ENCODE measurements at places on chromosomes 6 and 20. TPM values are rescaled to one million over a fixed set of nuclear protein-coding genes. Genes with fewer than 3 reads are reported as not detected.

DNA sequence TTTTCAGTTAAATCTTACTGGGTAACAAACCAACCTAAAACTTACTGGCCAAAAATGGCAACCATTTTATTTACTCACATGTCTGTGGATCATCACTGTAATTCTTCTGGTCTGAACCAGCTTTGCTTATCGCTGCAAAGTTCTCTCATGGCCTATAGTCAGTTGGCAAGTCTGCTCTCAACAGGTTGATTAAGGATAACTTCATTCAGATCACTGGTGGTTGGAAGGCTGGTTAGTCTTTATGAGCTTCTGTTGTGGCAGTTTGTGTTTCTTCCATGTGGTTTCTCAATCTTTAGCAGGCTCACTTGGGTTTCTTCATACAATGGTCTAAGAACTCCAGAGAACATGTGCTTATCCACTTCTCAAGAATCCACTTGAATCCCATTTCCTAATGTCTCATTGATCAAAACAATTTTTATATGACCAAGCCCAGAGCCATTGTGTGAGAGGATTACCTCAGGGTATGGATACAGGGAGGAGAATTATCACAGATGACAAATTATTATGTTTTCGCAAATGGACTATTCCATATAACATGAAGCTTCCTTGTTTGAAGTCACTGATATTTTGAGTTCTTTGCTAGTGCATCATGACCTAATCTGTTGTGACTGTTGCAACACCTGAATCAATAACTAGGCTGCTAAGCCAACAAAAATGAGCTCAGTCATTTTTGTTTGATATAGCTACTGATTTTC is 155.4 kb upstream of the BMP2 start:
- DNase-seq: no peak

- no peak for DNase-seq
Observed at GRCh38 chr6:74753883-74754600, 451.8 kb downstream of the COL12A1 start.

GRCh38 chr20:9460518-9460917 is 53.9 kb upstream of the LAMP5 start:
- DNase-seq: no peak

CD93 gene
- polyA plus RNA-seq: 40.2 TPM

- no peak for DNase-seq
Observed at GRCh38 chr6:160132297-160132637, 10.7 kb downstream of the SLC22A1 start.

DNA sequence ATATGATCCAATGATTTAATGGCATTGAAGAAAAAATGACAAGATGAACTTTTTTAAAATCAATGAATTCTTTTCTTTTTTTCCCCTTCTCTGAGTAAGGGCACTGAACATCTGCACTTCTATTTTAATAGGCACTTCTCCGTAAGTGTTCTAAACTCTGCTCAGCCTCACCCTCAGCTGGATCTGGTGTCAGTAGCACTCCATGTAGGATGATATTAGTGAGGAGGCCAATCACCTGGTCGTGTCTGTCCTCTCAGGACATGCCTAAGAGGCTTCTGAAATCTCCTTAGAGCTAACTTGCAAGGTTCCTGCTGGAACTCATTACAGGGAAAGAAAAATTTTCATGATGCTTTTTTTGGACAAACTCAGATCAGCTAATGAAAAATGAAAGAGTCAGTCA is 148.6 kb upstream of the MLIP start:
- DNase-seq: no peak

SLC22A23 gene
- 2.9 TPM for polyA plus RNA-seq

CNR1 gene
- polyA plus RNA-seq: 0.30 TPM

GRCh38 chr20:17933711-17934110 is 34.9 kb downstream of the SNX5 start:
- no peak for DNase-seq

TRIM31 gene
- polyA plus RNA-seq: not detected

DNA sequence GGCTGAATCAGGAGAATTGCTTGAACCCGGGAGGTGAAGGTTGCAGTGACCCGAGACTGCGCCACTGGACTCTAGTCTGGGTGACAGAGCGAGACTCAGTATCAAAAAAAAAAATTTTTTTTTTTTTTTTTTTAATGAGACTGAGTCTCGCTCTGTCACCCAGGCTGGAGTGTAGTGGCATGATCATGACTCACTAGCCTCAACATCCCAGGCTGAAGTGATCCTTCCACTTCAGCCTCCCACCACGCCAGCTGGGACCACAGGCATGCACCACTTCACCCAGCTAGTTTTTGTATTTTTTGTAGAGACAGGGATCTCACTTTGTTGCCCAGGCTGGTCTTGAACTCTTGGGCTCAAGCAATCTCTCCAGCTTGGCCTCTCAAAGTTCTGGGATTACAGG is 53.3 kb downstream of the MYO6 start:
- DNase-seq: no peak

GRCh38 chr20:34311118-34312023 is 8.2 kb upstream of the AHCY start:
- DNase-seq: peak; percentile 35

DNA sequence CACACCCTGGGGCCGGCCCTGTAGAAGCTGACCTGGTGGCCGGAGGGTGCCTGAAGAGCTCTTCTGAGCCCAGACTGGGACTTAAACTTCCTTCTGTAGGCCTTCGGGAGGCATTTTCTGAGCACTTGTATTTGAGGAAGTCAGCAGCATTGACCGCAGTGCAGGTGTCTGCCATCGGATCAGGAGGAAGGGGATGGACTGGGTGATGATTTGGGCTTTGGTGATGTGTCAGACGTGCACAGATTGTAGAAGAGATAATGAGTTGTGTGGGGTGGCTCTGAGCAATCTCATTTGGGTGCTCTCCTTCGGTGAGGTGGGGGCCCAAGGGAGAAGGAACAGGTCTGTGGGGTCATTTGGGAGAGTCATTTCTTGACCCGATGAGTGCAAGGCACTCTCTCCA is 150.9 kb downstream of the ARID1B start:
- DNase-seq: no peak

JARID2 gene
- polyA plus RNA-seq: 3.5 TPM

BANF2 gene
- not detected for polyA plus RNA-seq

TXLNB gene
- 40.4 TPM for polyA plus RNA-seq

DNA sequence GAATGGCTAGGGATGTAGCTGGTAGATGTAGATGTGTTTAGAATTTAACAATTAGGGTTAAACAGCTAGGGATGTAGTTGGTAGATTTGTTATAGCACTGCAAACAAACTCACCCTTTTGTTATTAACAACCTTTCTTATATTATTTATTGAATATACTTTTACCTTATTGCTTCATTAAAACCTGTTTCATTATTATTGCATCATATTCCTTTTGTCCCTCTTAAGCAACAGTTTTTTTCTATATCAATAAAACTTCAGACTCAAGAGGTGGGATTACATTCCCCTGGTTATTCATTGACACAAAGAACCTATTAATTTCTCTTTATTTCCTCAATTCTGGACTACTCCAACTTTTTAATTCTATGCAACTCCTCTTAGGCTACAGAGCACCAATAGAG is 661.2 kb downstream of the EYS start:
- no peak for DNase-seq

GRCh38 chr6:89925826-89926225 is 31.6 kb downstream of the GJA10 start:
- no peak for DNase-seq

C2 gene
- polyA plus RNA-seq: 1.3 TPM

- DNase-seq: no peak
Observed at GRCh38 chr20:54543369-54543768, 68.0 kb downstream of the DOK5 start.

ARG1 gene
- polyA plus RNA-seq: 0.37 TPM

DNA sequence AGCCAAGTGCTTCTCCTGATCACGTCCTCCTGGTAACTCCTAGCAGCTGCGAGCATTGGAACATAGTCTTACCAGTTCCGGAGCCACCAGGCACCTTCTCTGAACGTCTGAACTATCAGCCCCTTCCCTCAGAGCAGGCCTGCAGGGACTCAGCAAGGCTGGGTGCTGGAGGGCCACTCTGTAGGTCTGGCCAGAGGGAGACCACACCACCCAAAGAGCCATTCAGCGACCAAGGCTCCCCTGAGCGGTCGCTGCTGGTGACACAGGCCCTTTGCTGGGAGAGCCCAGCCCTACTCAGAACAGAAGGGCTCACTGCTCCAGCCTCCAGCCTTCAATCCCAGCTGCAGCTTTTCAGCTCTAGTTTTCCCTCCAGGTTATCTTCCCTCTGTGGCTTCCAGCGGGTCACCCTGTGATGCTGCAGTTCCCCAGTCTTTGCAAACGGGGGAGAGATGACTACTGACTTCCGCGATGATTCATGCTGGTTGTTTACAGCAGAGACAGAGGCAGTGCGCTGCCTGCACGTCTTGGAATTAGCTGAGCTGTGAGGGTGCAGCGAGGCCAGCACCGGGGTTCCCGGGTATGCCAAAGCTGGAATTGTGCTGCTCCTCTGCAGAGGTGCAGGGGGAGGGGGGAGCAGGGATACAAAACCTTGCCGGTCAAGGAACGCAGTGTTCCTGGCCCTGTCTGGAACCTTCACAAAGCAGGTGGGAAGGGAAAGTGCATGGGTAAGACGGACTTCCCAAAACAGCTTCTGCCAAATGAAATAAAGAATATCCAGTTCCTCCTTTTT is 161.4 kb downstream of the LY86 start:
- no peak for DNase-seq

- DNase-seq: no peak
Observed at GRCh38 chr6:126123226-126123625, 136.9 kb downstream of the TRMT11 start.

PLAGL1 gene
- 7.7 TPM for polyA plus RNA-seq

SH3BGRL2 gene
- polyA plus RNA-seq: 2.5 TPM

GRCh38 chr6:119445666-119446065 is 96.1 kb upstream of the MAN1A1 start:
- no peak for DNase-seq

DNA sequence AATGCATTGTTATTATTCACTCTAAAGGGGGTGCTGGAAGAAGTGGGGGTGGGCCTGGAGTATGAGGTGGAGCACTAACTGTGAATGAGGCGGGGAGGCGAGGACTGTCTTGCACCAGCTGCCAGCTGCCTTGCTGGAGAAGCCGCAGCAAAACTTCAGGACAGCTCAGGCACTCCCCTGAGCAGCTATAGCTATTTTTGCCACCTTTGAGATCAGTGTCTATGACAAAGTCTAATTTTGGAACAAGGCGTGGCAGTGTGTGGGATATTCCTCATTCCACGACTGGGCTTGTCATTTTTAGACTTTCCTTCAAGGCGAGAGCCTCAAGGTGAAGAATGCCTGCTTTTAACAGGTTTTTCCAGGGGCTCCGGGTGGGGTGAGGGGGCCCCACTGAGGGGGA is 143.8 kb downstream of the DOK5 start:
- no peak for DNase-seq

CDK19 gene
- polyA plus RNA-seq: 3.8 TPM

DNA sequence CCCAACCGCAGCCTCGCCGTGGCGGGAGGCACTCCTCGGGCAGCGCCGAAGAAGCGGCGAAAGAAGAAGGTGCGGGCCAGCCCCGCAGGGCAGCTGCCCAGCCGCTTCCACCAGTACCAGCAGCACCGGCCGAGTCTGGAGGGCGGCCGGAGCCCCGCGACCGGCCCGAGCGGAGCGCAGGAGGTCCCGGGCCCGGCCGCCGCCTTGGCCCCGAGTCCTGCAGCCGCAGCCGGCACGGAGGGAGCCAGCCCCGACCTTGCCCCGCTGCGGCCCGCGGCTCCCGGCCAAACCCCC is 525 bp downstream of the PNRC1 start:
- no peak for DNase-seq

Data from heart left ventricle (tissue), 16 donors.